ENCODE measurements at places on chromosomes 16 and 17.

DNA sequence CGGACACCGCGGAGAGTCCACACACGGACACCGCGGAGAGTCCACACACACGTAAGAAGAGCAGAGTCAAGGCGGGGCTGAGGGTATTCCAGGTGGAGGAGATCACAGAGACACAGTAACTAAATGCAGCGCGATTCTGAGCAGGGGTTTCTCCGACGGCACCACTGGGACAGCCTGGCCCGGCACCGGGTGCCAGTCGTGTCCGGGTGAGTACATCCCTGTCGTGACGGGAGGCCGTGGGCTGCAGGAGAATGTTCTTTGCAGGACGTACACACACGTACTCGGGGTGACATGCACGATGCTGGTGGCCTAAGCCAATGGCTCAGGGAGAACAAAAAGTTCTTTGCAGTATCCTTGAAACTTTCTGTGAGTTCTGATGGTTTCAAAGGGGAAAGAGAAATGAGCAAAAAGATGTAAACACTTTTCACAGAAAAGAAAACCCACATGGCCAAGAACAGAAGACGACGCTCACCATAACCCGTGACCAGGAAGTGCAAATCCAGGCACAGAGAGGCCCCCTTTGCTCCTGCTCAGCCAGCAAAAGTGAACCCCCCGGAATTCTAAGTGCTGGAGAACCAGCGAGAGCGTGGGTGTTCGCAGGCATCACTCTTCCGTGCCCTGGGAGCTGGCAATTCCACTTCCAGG is 53.7 kb upstream of the METRNL start:
- DNase-seq, result no peak

- no peak for DNase-seq
Observed at GRCh38 chr17:71522383-71522782, 598.4 kb upstream of the SOX9 start.

DNA sequence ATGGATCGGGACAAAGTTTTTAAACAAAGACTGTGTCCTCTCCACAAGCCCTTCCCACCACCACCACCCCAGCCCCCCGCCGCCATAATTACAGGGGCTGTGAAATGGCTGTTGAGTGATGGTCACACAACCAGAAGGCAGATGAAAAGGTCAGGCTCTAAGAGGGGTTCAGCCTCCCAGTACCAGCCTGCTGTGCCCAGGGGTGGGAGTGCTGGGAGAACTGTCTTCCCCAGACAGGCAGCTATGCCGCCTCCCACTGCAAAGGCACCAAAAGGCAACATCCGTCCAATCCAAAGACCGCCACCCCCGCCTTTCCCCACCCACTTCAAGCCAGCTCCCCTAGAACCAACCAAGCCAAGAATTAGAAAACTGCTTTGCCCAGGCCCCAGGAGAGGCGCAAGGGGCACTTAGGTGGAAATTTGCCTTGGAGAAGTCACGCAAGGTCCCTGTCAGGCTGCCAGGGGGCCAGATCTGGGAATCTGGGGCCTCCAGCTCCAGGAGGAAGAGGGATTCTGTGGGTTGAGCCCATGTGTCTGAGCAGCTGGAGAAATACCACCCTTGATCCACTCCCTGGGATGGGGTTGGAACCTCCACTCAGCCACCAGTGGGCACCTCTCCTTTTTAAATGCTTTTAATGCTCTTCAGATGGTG is 14.4 kb downstream of the CARHSP1 start:
- no peak for DNase-seq

GRCh38 chr17:5373112-5373511 is 46.4 kb downstream of the NUP88 start:
- DNase-seq, result no peak

DNA sequence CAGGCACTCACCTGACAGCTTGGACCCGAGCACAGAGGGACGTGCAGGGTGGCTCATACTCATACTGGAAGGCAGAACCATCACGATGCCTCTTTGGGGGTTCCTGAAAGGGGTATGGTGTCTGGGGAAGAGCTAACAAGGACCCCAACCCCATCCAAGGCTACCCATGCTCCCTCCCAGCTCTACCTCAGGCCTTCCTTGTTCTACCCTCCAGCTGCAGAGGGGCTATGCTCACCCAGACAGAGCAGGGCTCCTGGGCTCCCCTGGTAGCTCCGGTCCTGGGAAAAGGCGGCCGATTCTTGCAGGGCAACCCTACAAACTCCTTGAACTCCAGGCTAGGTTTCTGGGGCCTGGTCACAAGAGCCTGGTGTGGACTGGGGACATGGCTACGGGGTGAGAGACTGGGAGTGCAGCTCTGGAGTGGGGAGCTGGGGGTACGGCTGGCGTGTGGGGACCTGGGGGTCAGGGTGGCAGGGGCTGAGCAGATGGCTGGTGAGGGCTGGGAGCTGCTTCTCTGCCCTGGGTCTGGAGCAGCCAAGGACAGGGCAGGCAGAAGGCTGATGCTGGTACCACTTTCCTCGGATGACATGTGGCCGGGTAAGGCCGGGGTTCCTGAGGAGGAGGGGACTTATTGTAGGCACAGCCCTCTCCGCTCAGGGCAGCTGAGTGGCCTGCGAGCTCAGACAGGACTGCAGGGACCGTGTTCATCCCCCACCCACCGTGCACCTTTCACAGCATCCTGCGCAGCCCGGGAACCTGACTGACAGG is 2.1 kb downstream of the ACD start:
- DNase-seq, result no peak

DNA sequence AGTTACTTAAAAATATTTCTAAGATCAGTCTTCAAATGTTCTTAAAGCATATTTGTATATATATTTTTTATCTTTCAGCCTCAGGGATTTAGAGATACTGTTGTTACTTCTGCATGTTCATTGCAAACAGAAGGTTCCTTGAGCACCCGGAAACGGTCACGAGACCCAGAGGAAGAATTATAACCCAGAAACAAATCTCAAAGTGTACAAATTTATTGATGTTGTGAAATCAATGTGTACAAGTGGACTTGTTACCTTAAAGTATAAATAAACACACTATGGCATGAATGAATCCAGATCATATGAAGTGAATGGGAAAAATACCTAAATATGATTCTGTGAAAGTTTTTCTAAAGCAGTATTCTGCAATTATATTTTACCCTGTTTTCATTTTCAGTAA is 21.6 kb upstream of the PPM1E start:
- no peak for DNase-seq

- no peak for DNase-seq
Observed at GRCh38 chr17:51064061-51064735, 56.5 kb downstream of the SPAG9 start.

DNA sequence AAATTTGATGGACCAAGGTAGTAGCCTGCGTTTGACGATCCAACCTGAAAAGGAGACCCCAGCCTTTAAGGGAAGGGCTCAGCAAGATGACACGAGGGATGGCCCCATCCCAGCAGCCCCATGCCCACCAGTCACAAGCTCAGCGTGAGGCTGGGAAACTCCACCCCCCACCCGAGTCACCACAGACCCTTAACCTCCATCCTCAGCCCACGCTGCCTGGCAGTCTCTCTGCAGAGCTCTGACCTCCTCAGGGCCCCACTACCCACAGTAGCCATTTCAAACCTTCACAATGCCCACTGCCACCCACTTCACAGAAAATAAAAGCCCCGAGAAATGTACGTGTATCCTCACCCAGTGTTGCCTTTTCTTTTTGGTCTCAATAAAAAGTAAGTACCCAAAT is 18.7 kb downstream of the USP36 start:
- no peak for DNase-seq

DNA sequence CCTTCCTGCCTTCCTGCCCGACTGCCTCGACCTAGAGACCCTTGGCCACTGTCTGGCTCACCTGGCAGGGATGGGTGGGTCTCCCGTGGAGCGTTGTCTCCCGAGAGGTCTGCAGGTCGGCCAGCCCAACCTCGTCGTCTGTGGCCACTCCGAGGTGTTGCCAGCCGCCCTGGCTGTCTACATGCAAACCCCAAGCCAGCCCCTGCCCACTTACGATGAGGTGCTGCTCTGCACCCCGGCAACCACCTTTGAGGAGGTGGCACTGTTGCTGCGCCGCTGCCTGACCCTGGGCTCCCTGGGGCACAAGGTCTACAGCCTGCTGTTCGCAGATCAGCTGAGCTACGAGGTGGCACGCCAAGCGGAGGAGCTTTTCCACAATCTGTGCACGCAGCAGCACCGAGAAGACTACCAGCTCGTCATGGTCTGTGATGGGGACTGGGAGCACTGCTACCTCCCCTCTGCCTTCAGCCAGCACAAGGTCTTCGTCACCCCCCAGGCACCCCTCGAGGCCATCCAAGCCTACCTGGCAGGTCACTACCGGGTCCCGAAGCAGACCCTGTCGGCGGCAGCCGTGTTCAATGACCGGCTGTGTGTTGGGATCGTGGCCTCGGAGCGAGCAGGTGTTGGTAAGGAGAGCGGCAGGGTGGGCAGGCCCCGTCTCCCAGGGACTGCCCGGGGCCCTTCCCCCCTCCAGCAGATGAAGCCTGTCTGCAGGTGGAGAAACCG is 75.1 kb upstream of the ENDOV start:
- DNase-seq, result no peak

DNA sequence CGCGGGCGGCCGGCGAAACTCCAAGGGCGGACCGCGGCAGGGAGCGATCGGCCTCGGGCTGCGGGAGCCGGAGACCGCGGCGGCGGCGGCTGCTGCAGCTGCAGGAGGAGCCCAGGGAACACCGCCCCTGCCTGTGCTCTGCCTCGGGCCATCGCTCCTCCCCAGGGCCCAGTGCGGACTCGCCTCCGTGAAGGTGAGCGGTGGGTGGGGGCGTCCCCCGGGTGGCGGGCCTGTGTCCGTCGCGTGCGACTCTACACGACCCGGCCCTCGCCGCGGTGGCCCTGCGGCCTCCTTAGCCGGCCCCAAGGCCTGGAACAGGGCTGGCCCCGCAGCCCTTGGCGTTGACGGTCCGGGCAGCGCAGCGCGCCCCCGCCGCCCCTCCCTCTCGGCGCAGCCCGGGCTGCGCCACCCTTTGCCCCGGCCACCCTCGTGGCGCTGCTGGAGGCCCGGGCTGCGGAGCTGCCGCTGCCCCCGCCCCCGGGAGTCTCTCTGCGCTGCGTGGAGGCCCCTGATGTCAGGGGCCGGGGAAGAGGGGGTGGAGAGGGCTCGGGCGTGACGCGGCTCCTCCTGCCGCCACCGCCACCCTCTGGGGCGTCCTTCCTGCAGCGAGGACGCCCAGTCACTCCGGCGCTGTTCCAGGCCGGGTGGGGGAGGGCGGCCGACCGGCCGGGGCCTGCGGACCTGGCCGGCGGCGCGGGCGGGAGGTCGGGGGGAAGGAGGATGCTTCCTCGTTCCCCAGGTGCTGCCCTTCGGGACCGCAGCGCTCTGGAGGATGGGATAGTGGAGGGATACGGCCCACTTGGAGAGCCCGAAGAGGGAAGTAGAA is 485 bp downstream of the DYNLL2 start:
- DNase-seq, result no peak

GRCh38 chr17:1076299-1076981 is 79.5 kb downstream of the TIMM22 start:
- DNase-seq, result no peak

DNA sequence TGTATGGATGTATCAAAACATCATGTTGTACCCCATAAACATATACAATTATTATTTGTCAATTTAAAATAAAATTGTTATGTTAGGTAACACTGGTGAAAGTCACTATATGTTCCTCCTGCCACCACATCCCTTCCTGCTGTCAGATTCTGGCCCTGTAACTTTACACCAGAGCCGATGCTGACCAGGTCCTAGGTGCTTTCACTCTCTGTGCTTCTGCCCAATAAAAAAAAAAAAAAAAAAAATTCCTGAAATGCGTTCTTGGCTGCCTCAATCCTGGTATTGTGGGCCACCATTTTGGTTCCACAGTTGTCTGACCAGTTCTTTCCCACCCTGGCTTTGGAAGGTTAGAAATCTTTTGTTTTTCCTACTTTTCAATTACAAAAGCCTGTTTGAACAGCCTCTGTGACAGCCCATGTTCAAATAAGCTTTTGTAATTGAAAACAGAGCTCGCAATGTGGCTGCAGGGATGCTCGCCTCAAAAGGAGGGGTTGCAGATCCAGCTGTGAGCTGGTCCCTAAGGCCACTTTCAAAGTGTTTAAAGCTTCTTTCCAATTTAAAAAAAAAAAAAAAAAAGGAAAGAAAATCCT is 831.0 kb upstream of the EEF2KMT start:
- no peak for DNase-seq

GRCh38 chr16:88508868-88509748 is 56.0 kb downstream of the ZFPM1 start:
- DNase-seq, result no peak

All from GOT3 (cell line).